ENCODE measurements at places on chromosomes 11 and 22.

- DNase-seq: no peak
These were observed 388.7 kb downstream of the MIAT start for GRCh38 chr22:27046086-27046485.

DNA sequence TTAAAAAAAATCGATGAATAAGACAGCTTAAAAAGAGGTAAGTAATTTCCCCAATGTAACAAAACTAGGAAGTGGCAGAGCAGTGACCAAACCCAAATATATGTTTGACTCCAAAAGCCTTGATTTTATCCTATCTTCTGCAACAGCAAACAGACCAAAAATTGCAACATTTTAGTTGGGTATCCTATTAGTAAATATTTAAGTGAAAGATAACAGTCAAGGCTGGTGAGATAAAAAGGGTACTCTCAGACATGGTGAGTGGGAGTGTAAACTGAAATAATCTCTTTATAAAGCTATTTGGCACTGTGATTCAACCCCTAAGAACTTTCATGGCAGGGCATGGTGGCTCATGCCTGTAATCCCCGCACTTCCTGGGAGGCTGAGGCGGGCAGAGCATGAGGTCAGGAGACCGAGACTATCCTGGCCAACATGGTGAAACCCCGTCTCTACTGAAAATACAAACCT, 1.9 kb upstream of the RDX start:
- no peak for DNase-seq

- DNase-seq: no peak
These were observed 45.7 kb downstream of the TTC17 start for GRCh38 chr11:43404406-43404805.

DNA sequence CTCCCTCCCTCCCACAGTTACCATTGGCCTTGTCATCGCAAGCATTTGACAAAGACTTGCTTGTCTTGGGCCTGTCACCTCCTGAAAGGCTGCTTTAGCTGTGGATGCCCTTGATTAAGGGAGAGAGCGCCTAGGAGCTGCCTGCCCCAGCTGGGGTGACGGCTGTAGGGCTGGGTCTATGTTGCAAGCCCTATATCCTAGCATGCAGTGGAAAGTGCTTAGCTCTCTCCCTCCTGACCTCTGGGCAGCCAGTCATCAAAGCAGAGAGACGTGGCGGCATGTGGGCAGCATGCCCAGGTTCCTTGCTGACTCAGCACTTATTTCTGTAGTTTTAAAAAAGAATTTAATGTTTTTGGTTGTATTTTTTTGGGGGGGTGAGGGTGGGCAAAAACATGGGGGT, 75.9 kb downstream of the BARX2 start:
- DNase-seq: no peak

DNA sequence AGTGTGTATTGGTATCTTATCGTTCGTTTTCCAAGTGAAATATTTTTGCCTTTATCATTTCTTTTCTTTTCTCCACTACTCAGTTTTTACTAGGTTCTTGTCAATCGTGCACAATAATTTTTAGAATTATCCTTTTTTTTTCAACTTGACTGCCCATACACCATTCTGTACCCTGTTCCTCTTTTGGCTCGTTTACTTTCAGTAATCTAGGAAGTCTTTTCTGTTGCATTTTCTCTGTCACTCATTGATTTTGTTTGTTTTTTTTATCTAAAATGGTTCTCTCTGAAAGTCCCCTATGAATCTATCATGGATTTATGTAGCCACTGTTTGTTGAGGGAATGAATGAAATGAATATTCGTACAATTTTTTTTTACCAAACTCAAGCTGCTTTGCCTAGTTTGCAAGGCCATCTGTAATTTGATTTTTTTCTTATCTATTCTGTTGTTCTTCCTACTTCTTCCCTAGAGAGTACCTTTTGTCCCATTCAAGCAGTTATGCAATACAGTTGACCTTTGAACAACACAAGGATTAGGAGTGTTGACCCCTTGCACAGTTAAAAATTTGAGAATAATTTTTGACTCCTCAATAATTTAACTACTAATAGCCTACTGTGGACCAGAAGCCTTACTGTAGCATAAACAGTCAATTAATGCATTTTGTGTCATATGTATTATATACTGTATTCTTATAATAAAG, 166.3 kb downstream of the TMEM135 start:
- no peak for DNase-seq

DNA sequence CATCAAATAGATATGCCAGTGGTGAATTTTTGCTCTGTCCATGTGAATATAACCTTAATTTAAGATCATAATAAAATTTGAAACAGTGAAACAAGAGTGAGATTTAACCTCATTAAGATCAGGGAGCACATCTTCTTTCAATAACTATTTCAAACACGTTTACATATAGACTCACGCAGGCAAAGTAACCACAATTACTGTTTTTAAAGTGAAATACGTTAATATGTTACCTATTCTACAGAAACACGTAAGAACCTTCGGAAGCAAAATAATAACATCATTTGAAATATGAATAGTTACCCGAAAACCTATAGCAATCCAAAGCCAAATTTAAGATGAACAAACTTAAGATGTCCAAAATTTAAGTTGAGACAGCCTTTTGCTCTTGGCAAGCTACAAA, 136.2 kb upstream of the ZC3H12C start:
- no peak for DNase-seq

DNA sequence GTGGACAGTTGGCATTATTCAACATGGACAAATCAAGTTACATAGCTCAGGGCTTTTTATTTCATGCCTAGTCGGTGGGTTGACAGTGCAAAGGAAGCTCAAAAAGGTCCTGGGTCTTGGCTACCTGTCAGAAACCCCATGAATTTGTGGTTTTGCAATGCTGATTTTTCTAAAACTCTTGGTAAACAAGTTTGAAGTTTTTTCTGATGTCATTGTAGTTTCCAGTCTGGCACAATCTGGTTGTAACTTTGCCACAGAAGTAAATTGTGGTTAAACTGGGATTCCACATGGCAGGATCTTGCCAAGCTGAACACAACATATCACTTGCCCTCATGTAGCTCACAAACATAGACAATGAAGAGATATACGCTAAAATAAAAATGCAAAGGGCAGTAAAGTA, 100.8 kb downstream of the EHF start:
- DNase-seq: no peak

DNA sequence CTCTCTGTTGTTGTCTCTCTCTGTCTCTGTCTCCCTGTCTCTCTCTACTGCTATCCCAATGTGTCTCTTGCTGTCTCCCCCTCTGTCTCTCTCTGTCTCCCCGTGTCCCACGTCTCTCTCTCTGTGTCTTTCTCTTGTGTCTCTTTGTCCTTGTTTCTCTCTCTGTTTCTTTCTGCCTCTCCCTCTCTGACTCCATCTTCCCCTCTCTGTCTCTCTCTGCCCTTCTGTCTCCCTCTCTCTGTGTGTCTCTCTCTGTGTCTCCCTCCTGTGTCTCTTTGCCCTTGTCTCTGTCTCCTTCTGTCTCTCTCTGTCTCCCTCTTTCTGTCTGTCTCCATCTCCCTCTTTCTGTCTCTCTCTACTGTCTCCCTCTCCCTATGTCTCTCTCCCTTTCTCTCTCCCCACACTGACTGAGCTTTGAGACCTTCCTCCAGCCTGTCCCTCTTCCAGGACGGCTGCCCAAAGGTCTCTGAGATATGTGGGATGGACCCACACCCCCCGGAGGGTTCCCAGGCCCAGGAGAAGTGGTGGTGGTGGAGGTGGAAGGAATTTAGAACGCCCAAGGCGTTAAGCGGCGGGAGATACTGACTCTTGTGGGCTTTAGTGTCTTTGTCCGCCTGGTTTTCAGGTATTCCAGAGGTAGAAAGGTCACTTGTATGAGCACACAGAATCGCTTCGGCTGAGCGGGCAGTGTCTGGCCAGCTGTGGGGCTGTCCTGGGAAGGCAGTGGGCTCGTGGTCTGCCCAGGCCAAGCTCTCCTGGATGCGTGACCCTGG, 65.5 kb upstream of the CCND1 start:
- no peak for DNase-seq

DNA sequence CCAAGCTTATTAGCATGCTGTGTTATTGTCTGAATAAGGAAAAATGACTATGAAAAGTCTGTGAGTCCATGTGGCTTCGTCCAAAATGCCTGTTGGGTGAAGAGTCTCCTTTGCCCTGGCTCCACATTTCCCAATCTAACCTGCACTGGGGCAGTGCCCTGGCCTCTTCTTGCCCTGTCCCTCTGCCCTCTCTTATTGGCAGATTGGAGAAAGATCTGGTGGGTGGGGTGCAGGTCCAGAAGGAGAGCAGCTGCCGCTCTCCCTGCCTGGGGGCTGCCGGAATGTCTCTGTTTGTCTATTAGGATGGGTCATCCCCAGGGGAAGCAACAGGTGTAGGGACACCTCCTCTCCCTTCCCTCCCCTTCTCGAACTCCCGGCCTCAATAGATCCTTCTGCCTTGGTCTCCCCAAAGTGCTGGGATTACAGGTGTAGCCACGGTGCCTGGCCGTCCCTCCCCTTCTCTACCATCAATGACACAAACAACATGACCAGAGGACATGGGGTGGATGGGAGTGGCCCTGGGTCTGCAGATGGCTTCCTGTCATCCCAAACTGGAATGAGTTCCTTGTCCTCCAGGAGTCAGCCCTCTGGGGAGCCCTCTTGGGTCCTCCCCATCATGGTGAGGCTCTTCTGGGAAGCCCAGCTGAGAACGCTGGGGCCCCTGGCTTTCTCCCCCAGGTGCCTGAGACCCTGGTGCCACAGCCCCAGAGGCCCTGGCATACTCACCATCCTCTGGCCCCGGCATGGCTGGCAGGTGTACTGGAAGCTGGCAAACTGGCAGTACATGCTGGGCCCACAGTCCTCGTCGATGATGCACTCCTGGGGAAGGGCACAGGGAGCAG, 40.5 kb downstream of the DKK3 start:
- DNase-seq: no peak

DNA sequence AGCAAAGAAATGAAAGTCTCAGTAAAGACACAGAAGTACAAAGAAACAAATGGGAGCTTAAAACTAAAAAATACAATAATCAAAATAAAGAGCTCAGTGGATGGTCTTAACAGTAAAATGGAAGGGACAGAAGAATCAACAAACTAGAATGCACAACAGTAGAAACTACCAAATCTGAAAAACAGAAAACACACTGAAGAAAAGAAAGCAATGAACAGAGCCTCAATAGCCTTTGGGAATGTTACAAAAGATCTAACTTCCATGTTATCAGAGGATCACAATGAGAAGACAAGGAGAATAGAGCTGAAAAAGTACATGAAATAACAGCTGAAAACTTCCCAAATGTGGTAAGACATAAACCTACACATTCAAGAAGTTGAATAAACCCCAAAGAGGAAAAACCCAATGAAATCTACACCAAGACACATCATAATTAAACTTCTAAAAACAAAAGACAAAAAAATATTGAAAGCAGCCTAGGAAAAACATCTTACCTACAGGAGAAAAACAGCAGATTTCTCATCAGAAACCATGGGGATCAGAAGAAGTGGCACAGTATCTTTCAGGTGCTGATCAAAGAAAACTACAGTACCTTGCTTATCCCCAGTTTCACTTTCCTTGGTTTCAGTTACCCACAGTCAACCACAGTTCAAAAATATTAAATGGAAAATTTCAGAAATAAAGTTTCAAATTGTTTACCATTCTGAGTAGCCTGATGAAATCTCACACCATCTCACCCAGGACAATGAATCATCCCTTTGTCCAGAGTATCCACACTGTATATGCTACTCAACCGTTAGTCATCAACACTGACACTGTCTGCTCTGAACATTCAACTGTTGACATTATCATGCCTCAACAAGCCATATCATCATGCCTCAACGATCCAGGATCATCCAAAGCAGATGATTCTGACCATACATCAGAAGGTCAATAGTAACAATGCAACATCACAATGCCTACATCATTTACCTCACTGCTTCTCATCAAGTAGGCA, 22.2 kb downstream of the RRAS2 start:
- no peak for DNase-seq

DNA sequence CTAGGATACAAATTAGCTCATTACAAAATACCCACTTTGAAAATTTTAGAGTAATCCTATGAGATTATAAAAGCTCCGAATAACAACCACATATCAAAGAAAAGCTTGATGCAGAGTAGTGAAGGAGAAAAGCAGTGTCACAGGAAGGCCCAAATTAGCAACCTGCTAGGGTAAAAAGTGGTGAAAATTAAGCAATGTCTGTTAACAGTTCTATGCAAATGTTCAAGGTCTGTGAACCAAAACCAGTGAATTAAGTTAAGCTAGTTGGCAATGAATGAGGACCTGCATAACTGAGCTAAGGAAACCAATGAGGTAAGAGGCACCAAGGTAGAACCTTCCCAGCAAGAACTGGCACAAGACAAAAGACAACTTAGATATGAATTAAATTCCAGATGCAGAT, 29.6 kb downstream of the PRDM10 start:
- no peak for DNase-seq

DNA sequence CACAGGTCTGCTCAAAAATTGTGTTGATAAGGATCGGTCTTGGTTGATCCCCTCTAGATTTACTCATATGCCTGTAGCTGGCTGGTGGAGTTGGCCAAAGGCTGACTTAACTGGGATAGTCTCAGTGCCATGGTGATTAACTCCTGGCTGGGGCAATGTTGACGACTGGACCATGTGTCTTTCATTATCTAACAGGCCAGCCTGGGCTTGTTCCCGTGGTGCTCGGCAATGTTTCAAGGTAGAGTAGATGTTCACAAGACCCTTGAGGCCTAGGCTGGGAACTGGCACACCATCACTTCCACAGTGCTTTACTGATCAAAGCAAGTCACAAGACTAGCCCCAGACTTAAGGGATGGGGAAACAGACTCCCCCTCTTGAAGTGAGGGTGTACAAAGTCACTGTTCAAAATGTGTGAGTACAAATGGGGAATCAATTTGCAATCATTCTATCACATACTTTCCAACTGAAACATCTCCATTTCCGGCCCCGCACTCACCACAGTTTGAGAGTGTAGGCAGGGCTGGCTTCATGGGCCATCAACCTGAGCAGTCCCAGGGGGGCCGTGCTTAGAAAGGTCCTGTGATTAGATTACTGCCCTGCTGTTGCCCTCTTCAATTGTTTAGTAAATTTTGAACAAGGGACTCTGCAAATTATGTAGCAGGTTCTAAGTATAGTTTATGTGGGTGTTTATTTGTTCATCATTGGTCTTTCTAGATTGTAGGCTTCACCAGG, 240.8 kb downstream of the NELL1 start:
- no peak for DNase-seq

- no peak for DNase-seq
These were observed 11.6 kb downstream of the IGF2 start for GRCh38 chr11:2127482-2128129.

- no peak for DNase-seq
These were observed 31.5 kb downstream of the ARVCF start for GRCh38 chr22:19984851-19985811.

DNA sequence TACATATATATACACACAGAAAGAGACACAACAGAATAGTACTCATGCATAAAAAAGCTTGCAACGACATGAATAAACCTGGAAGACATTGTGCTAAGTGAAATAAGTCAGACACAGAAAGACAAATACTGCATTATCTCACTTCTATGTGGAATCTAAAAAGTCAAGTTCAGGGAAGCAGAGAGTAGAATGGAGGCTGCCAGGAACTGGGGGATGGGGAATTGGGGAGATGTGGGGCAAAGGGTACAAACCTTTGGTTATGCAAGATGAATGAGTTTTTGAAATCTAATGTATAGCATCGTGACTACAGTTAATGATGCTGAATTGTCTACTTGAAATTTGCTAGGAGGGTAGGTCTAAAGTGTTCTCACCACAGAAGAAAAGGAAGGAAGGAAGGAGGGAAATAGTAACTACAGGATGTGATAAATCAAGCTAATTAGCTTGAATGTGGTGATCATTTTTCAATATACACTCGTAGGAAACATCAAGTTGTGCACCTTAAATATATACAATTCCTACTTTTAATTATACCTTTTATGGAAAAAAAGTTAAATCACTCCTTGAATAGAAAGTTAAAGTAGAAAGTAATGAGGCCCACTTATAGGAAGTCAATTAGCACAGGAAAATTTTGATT, 33.8 kb downstream of the MMP13 start:
- DNase-seq: no peak

- DNase-seq: no peak
These were observed 12.2 kb downstream of the FAT3 start for GRCh38 chr11:92236856-92237255.

Data from D721Med (cell line).